ENCODE measurements at places on chromosomes 16 and 17. TPM values are rescaled to one million over a fixed set of nuclear protein-coding genes. Genes with fewer than 3 reads are reported as not detected.

DNA sequence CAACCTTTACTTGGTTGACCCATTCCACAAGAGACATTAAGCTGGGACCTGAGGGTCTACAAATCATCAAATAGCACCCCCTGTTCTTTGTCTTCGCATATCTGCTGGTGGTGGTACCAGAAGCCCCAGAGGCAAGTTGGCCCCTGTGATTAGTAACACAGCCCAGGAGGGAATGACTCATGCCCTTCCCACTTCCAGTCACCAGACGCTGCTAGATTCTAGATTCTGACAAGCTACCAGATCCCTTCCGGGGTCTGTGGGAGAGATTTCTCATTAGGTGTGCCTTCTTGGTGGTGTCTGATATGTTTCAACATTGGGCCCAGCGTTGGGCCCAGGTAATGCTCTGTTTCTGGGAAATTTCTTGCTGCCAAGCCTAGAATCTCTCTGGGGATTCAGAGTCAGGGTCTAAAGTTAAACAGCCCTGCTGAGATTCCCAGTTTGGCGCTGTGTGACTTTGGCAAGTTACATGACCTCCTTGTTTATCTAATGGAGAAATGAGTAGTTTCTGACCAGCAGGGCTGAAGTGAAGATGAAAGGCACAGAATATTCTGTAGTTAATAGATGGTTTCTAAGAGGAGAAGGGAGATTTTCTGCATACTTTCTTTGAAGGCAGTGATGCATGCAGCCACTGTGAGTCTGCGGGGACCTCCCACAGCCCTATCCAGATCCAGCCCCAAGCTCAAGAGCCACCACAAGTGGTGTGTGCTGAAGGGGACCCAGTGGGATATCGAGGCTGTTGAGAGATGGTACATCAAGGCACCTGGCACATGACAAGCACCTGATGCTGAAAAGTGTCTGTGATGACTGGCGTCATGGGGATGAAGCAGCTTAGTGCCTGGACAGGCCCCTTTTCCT lies 3.9 kb downstream of the TRPV2 start:
- peaks cover 38% of the 10 kb centered on the region for H3K4me1 ChIP-seq
- no peak for DNase-seq
- no peaks in the 10 kb centered on the region for H3K36me3 ChIP-seq

GRCh38 chr16:4392382-4393239 lies 21.0 kb downstream of the VASN start:
- H3K4me3 ChIP-seq, result no peak overlapping the region
- no peak for DNase-seq
- peaks cover 4% of the 10 kb centered on the region for H3K36me3 ChIP-seq
- H3K27me3 ChIP-seq, result no peaks in the 10 kb centered on the region
- no peak overlapping the region for H3K27ac ChIP-seq
- H3K4me1 ChIP-seq, result peaks cover 3% of the 10 kb centered on the region

- no peaks in the 10 kb centered on the region for H3K4me1 ChIP-seq
- DNase-seq, result no peak
- no peak within 1 kb of the TSS for H3K27ac ChIP-seq
Measured at GRCh38 chr17:44267818-44268490, at the start of gene SLC4A1. Gene SLC4A1, minus strand, starts transcription at chr17:44268135. Its CDS starts 5,269 bp downstream, at chr17:44262866.

GRCh38 chr16:89392881-89393737 lies 97.3 kb downstream of the ANKRD11 start:
- DNase-seq, result no peak
- H3K4me3 ChIP-seq, result no peak overlapping the region
- no peaks in the 10 kb centered on the region for H3K27me3 ChIP-seq
- peaks cover 9% of the 10 kb centered on the region for H3K36me3 ChIP-seq
- peaks cover 80% of the 10 kb centered on the region for H3K4me1 ChIP-seq

DNA sequence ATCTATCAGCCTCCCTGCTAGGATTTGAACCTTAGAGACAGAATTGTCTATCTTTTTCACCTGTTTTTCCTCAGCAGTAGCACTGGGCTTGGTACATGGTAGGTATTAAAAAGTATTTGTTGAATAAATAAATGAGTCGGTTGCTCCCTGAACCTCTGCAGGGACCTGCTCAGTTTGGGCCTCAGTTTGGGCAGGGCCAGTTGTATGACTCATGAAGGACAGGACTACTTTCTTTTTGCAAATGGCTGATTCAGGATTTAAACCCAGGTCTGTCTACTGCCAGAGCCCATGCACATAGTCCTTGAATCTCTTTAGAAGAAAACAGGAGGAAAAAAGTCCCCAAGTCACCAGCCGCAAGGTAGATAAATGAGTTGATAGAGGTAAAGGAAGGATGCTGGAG lies 3.1 kb downstream of the MMP2 start:
- DNase-seq, result no peak
- H3K27ac ChIP-seq, result no peak overlapping the region
- H3K27me3 ChIP-seq, result peaks cover 42% of the 10 kb centered on the region
- H3K36me3 ChIP-seq, result peaks cover 8% of the 10 kb centered on the region
- peaks cover 6% of the 10 kb centered on the region for H3K4me1 ChIP-seq

GRCh38 chr16:25089351-25089750 lies 22.2 kb upstream of the LCMT1 start:
- H3K4me3 ChIP-seq, result no peak overlapping the region
- peaks cover 18% of the 10 kb centered on the region for H3K4me1 ChIP-seq
- no peak for DNase-seq
- H3K27ac ChIP-seq, result no peak overlapping the region
- no peaks in the 10 kb centered on the region for H3K27me3 ChIP-seq

GRCh38 chr16:1167276-1168107 lies 14.6 kb downstream of the CACNA1H start:
- no peaks in the 10 kb centered on the region for H3K36me3 ChIP-seq
- no peaks in the 10 kb centered on the region for H3K4me1 ChIP-seq
- no peak overlapping the region for H3K27ac ChIP-seq

DNA sequence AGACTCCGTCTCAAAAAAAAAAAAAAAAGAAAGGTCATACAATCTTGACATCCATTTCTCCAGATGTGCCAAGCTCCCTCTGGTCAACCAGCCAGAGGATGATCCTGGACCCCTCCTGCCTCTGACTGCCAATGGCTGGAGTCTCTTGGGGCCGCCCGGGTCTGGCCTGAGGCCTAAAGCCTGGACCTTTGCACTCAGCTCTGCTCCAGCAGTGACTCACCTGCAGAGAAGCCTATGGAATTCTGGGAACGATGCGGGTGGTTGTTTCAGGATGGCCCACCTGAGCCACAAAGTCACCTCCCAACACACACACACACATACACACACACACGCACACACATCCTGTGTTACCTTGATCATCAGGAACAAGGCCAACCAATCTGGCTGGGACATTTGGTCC lies 64.0 kb upstream of the DNAH17 start:
- H3K27ac ChIP-seq, result no peak overlapping the region
- DNase-seq, result no peak
- H3K27me3 ChIP-seq, result no peaks in the 10 kb centered on the region
- no peak overlapping the region for H3K4me3 ChIP-seq
- no peaks in the 10 kb centered on the region for H3K36me3 ChIP-seq

DNA sequence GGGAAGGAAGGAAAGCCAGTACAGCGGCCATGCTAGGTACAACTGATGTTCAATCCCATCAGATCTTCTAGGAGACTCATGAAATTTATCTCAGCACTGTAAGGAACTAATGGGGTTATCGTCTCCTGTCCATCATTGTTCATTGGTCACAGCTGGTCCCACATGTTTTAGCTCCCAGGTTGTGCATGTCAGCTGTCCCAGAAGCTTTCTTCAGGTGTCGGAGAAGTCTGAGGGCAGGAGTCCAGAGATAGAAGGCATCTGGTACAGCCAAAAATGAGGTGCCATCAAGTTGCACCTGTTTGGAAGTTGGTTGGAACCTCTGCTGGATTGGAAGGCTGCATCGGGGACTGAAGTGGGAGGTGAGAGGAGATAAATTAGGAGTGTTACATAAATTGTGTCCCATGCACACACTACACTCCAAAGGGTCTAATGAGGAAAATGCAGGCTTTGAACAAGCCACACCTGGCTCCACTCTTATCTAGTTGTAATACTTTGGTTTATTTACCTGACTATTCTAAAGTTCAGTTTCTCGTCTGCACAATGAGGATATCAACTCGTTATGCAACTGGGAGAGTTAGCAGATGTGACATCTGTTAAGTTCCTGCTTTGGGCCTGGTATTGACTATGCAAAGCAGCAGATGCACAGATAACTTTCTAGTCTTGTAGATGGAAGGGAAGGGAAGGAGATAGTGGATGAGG lies 62.9 kb downstream of the MAP2K6 start:
- H3K27me3 ChIP-seq, result no peaks in the 10 kb centered on the region
- no peak for DNase-seq
- H3K4me1 ChIP-seq, result no peaks in the 10 kb centered on the region
- H3K36me3 ChIP-seq, result peaks cover 13% of the 10 kb centered on the region
- no peak overlapping the region for H3K4me3 ChIP-seq

GRCh38 chr16:88936008-88936555 lies 40.9 kb downstream of the CBFA2T3 start:
- no peaks in the 10 kb centered on the region for H3K27me3 ChIP-seq
- DNase-seq, result peak; percentile 36
- no peaks in the 10 kb centered on the region for H3K36me3 ChIP-seq

DNA sequence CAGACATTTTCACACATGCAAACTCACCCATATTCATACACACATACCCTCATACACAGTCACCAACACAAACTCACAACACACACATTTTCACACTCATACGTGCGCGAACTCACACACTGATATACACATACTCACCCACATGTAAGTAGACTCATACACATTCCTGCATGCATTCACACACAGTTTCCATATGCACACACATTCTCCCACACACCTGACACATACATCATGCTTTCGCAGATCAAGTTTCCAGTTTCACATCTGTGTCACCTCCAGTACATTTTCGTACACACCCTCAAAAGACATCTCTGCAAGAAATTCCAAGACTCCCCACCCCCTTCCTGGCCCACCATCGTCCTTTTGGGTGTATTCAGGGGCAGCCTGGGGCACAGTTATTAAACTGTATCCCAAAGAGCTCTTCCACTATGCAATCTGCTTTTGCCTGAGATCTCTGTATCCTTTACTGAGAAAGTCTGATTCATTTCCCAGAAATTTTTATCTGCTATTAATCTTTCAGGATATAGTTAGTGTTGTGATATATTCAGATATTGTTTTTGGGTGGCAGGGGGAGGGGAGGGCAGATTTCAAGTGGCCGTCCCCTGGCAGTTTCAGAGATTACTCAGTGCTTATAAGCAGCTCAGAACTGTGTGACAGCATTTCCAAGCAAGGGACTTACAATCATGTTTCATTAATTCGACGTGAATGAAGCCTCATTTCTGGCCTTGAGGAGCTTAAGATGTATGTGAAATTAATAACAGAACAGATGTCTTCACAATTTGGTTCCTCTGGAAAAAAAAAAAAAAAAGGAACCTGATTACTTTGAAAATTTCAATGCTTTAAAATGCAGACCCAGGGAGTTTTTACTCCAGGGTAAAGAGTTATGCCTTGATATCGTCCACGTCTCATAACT lies 35.3 kb upstream of the MMP2 start:
- H3K27me3 ChIP-seq, result peaks cover 6% of the 10 kb centered on the region
- H3K4me1 ChIP-seq, result no peaks in the 10 kb centered on the region
- no peaks in the 10 kb centered on the region for H3K36me3 ChIP-seq
- no peak overlapping the region for H3K4me3 ChIP-seq
- DNase-seq, result no peak

- no peak overlapping the region for H3K4me3 ChIP-seq
- H3K4me1 ChIP-seq, result no peaks in the 10 kb centered on the region
- H3K27ac ChIP-seq, result no peak overlapping the region
Measured at GRCh38 chr16:80084614-80085013, 456.2 kb upstream of the DYNLRB2 start.

GRCh38 chr17:82605939-82606600 lies 42.2 kb downstream of the WDR45B start:
- H3K4me1 ChIP-seq, result peaks cover 12% of the 10 kb centered on the region
- H3K4me3 ChIP-seq, result no peak overlapping the region
- DNase-seq, result no peak
- H3K27ac ChIP-seq, result no peak overlapping the region
- peaks cover 25% of the 10 kb centered on the region for H3K36me3 ChIP-seq
- no peaks in the 10 kb centered on the region for H3K27me3 ChIP-seq

DNA sequence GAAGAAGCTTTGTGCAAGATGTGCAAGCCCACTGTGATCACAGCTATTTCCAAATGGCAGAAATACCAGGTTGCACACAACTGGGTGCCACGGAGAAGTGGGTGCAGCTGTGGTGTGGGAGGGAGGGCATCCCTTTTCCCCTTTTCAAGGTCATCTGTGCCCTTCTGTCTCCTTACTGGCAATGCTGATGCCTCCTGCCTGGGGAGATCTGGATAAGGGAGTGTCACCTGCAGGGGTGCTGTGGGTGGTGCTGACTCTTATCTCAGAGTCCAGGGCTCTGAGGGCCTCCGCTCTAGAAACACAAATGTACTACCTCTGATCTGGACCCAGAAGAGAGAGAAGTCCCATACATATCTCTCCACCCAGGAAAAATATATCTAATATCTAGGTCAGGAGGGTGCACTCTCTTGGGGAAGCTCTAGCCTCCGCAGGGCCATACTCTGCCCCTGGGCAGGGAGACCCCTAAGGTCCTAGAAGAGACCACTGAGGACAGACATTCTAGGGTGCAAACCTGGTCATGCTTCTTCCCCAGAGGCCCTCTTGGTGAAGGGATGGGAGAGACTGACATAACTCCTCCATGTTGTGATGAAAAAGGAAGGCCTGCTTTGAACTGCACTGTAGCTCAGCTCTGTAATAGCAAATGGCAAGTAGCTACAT lies 18.5 kb downstream of the NPRL3 start:
- H3K4me3 ChIP-seq, result no peak overlapping the region
- H3K4me1 ChIP-seq, result peaks cover 6% of the 10 kb centered on the region
- no peak for DNase-seq
- peaks cover 5% of the 10 kb centered on the region for H3K36me3 ChIP-seq

The TBC1D28 gene
- not detected for polyA plus RNA-seq

The TRIM47 gene
- polyA plus RNA-seq, result not detected

The C16orf89 gene
- not detected for polyA plus RNA-seq

The ITGAX gene
- polyA plus RNA-seq, result not detected

The ZC3H7A gene
- polyA plus RNA-seq, result 31.7 TPM

The PARN gene
- polyA plus RNA-seq, result 62.4 TPM

The HOXB7 gene
- not detected for polyA plus RNA-seq

The TMEM238L gene
- polyA plus RNA-seq, result not detected

The UTS2R gene
- polyA plus RNA-seq, result not detected

The EZH1 gene
- 63.4 TPM for polyA plus RNA-seq

The MMP25 gene
- polyA plus RNA-seq, result not detected
